ENCODE measurements at places on chromosomes 4 and X. TPM values are rescaled to one million over a fixed set of nuclear protein-coding genes. Genes with fewer than 3 reads are reported as not detected.

SFRP2 gene
- total RNA-seq, result not detected

SMIM10 gene
- 0.35 TPM for total RNA-seq

RTL5 gene
- 0.13 TPM for total RNA-seq

IL3RA gene
- 35.2 TPM for total RNA-seq

LRCH2 gene
- not detected for total RNA-seq

DNA sequence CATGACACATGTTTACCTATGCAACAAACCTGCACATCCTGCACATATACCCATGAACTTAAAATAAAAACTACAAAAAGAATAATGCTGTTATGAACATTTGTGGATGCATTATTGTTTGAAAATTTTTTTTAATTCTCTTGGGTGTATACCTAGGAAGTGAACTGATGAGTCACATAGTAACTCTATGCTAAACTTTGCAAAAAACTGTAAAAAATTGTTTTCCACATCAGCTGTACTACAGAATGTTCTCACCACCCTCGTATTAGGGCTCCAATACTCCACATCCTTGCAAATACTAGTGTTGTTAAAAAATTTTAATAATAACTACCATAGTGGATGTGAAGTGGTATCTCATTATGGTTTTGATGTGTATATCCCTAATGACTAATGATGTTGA is 33.3 kb upstream of the ZNF280C start:
- DNase-seq, result no peak

DNA sequence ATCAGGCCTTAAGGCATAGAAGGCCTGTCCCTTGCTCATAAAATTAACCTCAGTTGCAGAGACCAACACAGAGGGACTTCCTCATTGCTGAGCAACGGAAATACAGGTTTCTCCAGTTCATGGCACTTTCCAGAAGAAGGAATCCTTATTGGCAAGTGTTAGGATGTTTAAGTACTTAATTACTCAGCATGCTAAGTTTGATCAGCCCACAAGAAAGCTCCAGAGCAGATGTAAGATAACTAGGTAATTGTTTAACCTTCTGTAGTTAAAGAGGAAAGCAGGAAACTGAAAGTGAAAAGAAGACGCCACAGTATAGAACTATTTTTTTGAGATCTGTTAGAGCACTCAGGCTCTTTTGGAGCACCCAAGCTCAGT is 33.5 kb downstream of the SMS start:
- DNase-seq, result no peak

DNA sequence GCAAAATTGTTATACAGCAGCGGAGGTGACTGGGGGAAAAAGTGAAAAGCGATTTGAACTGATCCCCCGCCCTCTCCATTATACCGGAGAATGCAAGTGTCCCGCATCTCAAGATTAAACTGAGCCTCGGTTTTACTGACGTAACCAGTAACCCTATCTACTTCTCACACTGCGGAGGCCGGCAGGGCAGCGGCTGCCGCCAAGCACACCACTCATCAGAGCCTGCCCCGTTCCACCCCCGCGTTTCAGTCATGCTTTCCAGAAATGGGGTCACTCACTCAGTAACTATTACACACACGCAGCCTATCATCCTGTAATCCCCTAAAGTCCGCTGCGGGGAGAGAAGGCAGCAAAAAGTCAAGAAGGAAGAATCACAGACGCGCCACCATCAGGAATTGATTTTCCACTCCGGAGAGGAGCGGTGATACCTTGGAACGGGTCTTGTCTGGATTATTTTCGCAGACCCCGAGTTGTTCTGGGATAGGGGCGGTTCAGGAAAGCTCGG is 1.4 kb downstream of the RPS6KA3 start:
- peak; percentile 66 for DNase-seq

DNA sequence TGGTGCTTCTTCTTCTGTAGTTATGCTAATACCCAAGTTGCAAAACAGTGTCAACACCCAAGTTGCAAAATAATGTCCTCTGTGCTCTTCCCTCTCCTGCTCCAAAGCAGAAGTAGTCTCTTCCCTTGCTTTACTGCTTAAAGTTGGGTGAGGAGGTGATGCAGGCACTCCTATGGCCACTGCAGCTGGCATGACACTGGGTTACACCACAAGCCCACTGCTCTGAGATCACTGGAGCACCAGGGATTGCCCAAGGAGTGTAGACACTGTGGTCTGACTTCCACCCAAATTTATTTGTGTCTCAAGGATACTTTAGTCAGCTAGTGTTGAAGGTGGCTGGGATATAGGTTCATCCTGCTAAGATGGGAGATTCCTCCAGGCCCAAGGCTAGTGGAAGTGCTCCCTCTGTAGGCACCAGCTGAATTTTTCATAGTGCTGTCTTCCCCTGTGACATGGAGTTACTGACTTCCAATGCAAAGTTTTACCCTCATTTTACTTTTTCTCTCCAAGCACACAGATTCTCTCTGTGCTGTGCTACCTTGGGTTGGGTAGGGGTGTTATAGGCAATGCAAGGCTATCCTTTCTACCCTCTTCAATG is 196.2 kb upstream of the TENT5D start:
- no peak for DNase-seq

GRCh38 chr4:42642101-42642797 is 14.7 kb downstream of the ATP8A1 start:
- DNase-seq, result no peak

- DNase-seq, result no peak
Measured at GRCh38 chrX:128653524-128654060, 601.4 kb upstream of the ACTRT1 start.

Measured in activated CD4-positive, alpha-beta memory T cell treated with anti-CD3 and anti-CD28 coated beads, Interleukin-2, amount 10 ng/mL, durations not matched to agents 7 days and 5 days (primary cell).